ENCODE measurements at places on chromosomes 2 and 18.

- DNase-seq: no peak
Measured at GRCh38 chr2:113119111-113119510, 8.3 kb upstream of the IL1RN start.

GRCh38 chr2:27086724-27087593 is at the start of gene KHK:
TSS of gene KHK (plus strand) at chr2:27086772. CDS start at chr2:27087260, 488 bp downstream.
- DNase-seq: no peak

DNA sequence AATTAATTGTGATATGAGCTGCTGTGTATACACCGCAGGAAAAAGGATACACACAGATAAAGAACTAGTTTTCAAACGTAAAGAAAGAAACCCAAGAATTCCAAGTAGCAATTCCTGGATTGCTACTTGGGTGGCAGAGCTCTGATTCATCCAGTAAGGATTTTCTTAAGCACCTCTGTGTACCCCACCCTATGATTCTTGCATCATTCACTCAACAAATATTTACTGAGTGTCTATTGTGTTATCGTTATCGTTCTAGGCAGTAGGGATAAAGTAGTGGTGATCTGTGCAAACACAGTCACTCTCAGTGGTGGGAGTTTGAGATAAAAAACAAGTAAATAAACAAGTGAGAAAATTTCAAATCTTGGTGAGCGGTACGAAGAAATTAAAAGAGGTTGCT is 4.9 kb upstream of the TMEM200C start:
- DNase-seq: no peak

- no peak for DNase-seq
Measured at GRCh38 chr2:227717687-227718567, at the start of gene SLC19A3. TSS of gene SLC19A3 (minus strand) at chr2:227718028. CDS start at chr2:227702318, 15,710 bp downstream.

DNA sequence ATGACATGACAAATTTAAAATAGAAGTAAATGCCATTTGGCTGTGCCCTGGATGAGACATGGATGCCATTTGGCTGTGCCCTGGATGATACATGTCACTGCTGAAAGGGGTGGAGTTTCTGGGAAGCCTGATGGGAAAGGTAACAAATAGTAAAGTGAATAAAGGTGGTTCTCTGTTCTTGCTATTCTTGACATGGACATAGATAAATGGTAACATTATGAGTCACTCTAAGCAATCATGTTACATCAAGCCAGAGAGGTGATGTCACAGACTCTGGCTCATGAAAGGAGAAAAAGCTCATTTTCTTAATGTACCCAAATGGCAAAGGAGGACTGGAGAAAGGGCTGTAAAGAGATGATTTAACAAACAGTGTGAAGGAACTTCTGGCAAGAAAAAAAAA is 86.4 kb downstream of the EML6 start:
- DNase-seq: no peak

DNA sequence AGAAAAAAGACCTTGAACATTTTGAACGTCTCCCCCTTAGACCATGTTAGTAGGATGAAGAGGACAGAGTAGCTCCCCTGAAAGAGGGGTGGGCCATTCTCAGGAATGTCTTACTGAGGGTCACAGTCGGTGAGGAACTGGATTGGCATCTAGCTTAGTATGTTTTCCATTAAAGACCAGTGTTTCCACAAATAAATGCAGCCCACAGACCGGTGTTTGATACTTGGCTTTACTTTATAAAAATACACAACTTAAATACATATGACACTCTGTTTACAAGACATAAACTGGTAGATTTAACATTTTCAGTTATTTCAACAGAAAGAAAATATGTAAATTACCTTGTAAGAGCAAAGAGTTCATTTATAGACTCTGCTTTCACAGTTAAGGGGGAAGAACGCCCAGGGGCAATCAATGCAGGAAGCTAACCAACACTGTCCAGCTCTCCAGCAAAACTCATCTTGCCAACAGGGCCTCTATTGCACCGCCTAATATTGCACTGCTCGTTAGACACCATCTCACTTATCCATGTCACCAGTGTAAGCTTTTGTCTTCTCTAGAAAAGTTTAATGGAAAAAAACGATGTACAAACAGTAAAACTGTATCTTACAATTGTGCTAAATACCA is 23.5 kb upstream of the ADCY3 start:
- DNase-seq: no peak

DNA sequence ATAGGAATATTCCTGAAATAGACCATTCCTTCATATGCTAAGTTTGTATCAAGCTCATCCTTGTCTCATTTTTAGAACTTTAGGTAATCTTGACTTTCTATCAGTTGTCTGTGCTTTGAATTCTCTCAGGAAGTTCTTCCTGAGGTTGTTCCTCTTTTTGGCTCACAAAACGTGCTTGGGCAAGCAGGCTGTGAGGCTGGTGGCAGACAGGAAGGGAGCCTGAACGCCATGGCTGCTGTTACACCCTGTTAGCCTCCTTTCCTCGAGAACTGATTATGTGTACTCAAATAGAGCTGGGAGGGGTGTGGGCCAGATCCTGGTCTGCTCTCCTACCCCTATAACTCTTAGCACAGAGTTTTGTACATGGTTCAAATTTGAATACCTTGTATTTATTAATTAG is 136.4 kb upstream of the CELF4 start:
- DNase-seq: no peak

- DNase-seq: no peak
Measured at GRCh38 chr18:48910972-48911545, 39.7 kb downstream of the SMAD7 start.

DNA sequence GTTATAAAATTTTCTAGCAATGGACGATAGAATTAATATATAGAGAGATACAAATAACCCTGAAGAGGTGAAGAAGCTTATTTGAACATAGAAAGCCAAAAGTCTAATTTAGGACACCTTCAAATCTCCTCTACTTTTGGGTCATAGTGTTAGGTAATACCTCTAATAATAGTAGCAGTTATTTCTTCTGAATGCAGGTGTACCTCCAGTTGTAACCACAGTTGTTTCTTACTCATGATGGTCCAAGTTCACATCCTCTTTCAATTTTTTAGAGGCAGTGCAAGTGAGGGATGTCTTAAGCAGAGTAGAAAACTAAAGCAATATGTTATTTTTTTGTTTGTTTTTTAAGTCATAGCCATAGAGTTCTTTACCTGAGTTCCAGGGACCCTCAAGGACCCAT is 429.5 kb downstream of the CCDC85A start:
- DNase-seq: no peak

DNA sequence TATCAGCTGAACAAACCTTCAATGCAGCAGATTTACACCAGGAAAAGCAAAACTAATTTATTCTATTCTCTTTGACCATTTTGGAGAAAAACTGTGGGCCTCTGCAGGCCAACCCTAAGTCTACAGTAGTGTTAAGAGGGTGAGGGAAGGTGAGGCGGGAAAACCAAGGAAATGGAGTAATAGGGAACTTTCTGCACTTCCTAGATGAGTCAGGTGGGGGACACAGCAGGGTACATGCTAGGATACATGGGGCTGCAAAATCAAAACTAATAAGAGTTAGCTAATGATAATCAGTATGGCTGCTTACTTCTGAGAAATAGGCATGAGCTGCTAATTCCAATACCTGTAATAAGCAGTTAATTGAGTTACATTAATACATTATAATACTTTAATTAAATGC is 66.0 kb upstream of the PGAP1 start:
- no peak for DNase-seq

GRCh38 chr2:46493241-46493970 is 14.0 kb downstream of the TMEM247 start:
- DNase-seq: no peak

DNA sequence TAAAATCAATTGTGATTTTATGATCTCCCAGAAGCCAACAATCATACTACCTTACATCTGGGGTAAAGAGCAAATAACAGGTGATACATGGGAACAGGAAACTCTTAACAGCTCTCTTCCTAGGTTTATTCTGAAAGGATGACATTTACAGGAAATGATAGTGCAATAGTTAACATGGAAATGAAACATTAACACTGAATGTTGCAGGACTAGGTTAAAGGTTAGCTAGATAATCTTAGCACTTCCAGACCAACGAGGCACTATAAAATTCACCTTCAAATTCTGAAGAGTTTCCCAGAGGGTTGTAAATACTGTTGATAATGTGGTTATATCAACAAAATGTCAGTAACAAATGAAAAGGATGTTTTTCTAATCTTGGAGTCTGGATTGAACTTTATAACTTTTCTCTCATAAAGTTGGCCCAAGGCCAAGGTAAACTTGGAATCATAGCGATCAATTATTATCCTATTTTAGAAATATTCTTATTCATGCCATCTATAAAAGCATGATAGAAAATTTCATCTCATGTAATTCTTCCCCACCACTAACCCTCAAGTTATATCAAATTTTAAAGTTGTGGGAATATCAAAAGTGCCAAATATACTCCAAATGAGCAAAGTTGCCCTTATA is 32.9 kb upstream of the GCG start:
- no peak for DNase-seq

GRCh38 chr18:44792456-44793061 is 111.9 kb downstream of the SETBP1 start:
- no peak for DNase-seq

GRCh38 chr2:205675861-205676516 is 6.3 kb upstream of the NRP2 start:
- no peak for DNase-seq

- DNase-seq: no peak
Measured at GRCh38 chr18:76443519-76444445, 51.3 kb downstream of the ZNF516 start.

GRCh38 chr2:102826904-102827303 is 65.1 kb downstream of the TMEM182 start:
- DNase-seq: no peak

- no peak for DNase-seq
Measured at GRCh38 chr2:134736167-134736880, 17.5 kb upstream of the TMEM163 start.

- DNase-seq: no peak
Measured at GRCh38 chr2:20992201-20992711, 51.6 kb downstream of the APOB start.

DNA sequence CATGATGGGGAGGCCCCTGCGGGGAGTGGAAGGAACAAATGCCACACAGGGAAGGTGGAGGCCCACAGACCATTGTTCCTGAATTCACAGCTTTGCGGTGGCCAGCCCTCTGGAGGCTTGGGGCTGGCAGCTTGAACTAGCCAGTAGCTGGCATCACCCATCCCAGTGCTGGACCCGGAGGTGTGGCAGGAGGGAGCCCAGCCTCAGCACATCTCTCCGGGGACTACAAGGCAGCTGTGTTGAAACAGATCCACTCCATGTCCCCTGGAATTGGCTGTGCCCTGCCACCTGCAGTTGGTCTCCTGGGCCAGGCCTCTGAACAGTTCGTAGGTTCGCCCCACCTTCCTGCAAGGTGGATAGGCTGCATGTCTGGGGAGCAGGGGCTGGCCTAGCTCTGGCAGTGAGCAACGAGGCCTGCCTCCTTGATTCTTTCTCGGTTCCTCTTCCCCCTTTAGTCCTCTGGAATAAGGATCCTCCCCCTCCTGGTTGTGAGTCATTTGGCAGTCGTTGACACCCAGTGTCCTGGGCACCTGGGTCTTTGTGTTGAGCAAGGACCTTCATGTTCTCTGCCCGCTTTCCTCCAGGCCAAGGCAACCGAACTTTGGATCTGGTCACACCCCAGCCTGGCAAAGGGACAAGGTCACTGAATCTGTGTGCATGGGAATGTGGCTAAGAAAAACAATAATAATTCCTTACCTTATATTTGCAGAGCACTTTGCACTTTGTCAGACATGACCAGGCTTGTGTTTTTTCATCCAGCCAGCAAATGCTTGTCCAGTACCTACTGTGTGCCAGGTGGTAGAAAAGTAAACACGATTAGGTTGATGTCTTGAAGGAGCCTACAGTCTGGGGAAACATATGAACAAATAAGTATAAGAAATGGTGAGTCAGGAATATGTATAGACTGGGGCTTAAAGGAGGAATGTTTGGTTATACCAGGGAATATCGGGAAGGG is 55.0 kb upstream of the MCFD2 start:
- DNase-seq: no peak

DNA sequence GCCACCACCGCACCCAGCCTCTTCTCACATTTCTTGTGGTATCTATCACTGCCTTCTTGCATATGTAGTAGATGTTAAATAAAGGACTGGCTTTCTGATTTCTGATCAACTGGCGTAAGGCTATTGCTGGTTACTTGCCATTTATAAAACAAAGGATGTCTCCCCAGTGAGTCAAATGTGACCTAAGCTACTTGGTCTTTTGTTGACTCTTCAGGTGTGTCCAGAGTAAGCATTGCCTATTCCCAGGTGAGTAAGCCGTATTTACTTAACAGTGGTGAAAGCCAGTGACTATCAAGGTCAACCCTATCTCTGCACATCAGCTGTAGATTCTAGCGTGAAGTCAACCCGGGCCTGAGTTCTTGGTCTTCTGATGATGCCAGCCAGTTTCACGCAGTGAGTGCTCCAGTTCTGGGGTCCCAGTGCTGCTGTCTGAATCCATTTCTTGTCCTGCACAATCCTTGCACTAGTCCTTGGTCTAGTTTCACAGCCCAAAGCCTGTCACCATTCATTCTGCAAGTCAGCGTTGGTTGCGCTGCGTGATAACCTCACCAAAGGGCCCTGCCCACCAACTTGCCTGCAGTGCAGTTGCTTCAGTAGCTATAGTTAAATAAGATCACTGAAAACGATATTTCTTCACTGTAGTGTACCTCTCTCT is 120.2 kb downstream of the GBX2 start:
- no peak for DNase-seq

- no peak for DNase-seq
Measured at GRCh38 chr2:206936843-206937230, 2.5 kb upstream of the CPO start.

DNA sequence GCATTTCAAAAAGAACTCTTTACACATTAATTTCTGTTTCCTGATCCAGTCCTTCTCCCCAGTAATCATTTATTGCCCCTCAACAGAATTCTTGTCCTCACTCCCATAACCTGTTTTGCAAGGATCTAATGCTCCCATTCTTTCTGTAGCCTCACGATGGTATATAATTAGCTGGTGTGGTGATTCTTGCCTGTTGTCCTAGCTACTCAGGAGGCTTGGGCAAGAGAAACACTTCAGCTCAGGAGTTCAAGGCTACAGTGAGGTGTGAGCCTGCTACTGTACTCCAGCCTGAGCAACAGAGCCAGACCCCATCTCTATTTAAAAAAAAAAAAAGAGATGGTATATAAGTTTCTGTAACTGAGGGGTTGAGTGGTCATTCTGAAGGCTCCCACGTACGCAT is 7.7 kb upstream of the TRAPPC8 start:
- DNase-seq: no peak

DNA sequence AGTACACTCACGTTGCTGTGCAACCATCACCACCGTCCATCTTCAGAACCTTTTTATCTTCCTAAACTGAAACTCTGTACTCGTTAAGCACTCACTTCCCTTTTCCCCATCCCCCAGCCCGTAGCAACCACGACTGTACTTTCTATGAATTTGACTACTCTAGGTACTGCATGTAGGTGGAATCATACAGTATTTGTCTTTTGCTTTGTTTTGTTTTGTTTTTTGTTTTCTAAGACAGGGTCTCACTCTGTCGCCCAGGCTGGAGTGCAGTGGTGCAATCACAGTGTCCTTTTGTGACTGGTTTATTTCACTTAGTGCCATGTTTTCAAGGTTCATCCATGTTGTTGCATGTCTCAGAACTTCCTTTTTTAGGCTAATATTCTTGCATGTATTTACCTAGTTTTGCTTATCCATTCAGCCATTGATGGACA is 7.0 kb upstream of the TYMS start:
- DNase-seq: no peak

GRCh38 chr2:122999821-123000220 is 1025.3 kb upstream of the CNTNAP5 start:
- DNase-seq: no peak

GRCh38 chr18:48894799-48895346 is 55.9 kb downstream of the SMAD7 start:
- no peak for DNase-seq

Data from T-helper 9 cell (primary cell).